CD4-positive, alpha-beta T cell treated with Interleukin-17A for 1 hour (primary cell): ENCODE measurements at places on chromosomes 6 and 20.

DNA sequence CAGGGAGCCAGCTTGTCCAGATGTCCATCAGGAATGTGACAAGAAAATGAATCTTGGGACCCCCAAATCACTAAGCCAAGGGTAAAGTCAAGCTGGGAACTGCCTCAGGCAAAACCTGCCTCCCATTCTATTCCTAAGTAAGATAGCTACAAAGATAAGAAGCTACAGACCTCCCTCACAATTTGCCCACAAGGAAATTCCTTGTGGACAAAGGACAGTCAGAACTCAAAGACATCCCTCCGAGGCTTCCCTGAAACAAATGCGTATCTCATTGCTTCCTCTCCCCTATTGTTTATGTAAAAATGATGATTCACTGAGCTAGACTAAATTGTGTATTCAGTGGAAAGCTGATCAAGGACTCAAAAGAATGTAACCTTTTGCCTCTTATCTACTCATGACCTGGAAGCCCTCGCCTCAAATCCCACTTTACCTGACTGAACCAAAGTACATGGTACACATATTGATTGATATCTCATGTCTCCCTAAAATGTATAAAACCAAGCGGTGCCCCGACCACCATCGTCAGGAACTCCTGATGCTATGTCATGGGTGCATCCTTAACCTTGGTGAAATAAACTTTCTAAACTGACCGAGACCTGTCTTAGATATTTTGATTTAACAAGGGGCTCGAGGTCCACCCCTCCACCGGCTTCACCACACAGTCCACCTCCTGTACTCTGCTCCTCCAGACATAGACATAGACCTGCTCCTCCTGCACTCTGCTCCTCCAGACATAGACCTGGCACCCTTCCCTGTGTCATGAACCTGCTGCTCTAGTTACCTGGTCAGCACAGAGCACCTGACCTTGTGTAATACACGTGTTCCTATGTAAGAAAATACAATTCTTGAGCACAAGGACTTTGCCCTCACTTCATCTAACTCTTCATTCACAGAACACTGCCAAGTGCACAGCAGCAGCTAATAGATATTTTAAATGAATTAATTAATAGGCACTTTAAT, 81.4 kb downstream of the WDR27 start:
- no peak for DNase-seq

DNA sequence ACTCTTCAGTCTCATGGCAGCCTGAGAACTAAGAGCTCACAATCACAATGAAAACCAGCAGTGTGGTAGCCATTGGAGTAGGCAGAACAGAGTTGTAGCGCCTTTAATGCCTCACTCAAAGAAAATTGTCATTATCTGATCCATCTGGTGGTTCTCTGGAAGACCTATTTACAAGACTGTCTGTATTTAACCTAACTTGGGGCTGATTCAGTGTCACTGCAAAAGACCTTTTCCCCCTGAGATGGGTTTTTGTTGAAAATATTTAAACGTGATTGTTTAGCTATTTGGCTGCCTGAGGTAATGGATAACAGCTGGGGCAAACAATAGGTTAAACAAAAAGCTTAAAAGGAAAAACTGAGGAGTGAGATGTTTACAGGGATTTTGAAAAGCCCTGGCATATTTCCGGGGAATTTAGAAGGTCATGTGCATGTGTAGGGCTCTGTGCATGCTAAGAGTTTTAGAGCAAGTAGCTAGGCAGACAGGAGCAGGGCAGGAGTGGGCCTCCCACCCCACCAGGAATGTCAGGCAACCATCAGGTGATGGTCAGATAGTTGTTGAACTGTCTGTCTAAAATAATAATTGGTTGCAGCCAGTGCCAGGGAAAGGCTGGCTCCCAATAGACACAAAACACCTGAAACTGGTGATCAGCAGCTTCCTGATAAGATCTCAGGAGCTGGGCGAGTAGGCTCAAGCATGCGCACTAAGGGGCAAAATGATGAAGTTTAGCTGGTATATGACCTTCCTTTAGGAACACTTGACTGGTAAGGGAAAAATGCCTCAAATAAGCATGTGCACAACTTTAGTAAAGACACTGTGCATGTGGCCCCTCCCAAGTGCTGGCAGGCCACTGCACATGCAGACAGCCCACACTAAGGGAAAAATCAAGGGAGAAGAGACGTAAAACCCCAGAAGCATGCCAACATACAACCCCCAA, 70.8 kb upstream of the AKIRIN2 start:
- DNase-seq = no peak

- DNase-seq = no peak
These were observed 26.2 kb upstream of the FOXP4 start for GRCh38 chr6:41519745-41520699.

DNA sequence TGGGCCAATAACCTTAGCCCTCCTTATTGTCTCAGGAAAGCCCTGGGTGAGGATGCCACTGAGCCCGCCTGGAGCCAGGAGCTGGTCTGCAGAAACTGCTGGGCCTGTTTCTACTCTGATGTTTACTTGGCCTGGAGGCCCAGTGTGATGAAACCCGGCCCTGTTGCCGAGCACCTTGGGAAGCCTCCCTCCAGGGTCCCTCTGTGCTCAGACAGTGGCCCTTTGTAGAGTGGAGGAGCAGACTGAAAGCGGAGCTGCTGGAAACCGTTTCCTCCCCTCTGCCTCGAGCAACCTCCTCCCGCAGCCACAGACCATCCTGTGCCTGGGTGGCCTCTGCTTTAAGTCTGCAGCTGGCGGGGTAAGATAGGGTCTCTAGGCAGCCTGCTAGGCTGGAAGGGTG, 84.1 kb upstream of the EPB41L1 start:
- no peak for DNase-seq

GRCh38 chr6:45678285-45678607, 300.5 kb upstream of the SUPT3H start:
- no peak for DNase-seq

- DNase-seq = peak; percentile 56
These were observed 71.3 kb upstream of the SLC2A12 start for GRCh38 chr6:134123666-134124208.

DNA sequence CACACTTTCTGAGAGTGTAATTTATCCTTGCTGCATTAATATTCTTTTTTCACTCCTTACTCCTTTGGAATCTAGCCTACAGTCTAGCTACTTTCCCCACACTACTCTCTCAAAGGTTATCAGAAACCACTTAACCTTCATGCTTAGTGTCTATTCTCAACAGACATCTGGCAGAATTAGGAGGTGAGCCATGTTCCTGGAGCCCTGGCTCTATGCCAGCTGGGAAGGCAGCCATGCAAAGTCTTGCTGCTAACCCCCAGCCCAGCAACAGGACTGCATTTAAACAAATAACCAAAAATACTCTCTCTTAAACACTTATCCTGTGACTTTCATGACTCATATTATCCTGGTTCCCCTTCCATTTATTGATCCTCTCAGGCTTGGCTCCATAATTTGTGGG, 260.2 kb downstream of the BCKDHB start:
- no peak for DNase-seq

DNA sequence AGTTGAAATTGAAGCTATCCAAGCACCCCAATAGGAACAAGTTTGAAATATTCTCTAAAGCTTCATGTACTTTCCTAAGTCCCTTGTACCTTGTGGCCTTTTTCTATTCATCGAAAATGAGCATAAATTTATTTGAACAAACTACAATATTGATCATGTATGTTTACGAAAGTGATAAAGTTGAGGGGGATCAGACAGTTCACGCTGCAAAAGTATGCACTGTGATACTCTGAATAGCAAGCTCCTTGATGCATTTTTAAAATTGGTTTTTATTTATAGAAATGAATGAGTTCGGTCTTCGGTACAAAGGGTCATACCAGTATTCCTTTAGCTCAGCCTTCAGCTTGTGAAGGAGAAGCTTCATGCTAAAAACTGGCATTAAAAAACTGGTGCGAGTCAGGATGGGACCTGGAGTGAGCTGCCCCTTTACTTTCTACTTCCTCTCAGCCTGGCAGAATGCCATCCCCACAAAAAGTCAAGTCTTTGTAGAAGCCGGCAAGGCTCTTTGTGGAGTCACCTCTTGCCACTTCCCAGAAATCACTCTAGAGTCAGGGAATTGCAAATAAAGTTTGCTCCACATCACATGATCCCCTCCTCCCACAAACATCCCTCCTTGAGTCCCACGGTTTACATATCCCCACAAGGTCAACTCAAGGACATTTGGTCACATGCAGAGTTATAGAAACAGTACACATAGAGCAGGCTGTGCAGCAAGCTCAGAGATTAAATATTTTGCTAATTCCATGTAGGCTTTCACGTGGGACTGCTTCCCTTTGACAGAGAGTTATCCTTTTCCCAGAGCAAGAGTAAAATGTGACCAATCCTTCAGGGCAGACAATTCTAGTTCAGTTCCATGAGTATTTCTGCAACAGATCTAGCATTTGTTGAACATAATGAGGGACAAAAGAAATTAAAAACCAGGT, 34.6 kb upstream of the ADGRF1 start:
- DNase-seq = no peak
